Neuronal stem cell (in vitro differentiated cells): ENCODE measurements at places on chromosomes 6 and 20.

GRCh38 chr6:105274678-105275077 is 94.9 kb upstream of the POPDC3 start:
- no peak for DNase-seq

- DNase-seq = no peak
These were observed 38.6 kb upstream of the VGLL2 start for GRCh38 chr6:117226778-117227177.

DNA sequence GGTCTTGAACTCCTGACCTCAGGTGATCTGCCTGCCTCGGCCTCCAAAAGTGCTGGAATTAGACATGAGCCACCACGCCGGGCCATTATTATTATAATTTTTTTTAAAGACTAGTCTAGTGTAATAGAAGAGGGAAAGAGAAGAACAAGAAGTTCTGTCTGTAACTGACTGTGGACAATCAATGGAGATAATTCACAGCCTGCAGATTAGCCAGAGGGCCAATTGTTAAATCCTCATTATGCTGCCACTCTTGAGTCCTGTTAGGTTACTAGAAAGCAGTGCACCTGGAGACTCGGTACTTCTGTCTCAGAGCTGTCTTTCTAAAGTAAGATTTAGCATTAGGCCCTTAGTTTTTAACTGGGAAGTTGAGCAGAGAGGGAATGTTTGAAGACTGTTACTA is 37.5 kb downstream of the CARMIL1 start:
- DNase-seq = no peak

DNA sequence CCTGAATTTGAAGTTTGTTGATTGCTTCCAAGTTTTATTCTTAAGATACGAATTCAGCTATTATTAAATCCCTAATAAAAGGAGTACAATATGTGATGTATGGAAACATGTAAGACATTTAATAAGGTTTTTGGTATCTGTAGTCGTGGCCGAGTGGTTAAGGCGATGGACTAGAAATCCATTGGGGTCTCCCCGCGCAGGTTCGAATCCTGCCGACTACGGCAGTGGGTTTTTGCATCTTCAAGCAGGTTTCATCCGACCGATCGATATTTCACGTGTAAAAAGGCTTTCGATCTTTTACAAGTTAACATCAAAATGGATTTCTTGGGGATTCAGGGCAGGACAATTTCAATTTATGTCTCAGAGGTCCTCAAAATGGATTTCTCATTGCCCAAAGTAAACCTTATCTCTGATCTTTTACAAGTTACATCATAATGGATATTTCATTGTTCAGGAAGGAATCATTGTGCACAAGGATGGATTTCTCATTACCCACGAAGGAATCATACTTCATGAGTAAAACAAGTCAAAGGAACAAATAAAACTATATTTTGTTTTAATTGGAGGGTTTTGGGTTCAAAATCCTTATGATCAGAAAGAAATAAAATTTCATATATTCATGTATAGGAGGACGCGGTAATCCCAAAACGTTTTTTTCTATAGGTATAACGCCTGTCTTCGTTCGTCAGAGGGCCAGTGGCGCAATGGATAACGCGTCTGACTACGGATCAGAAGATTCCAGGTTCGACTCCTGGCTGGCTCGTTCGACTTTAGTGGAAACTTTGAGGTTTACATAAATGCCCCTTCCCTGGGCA is 37.3 kb upstream of the BTN3A2 start:
- no peak for DNase-seq

DNA sequence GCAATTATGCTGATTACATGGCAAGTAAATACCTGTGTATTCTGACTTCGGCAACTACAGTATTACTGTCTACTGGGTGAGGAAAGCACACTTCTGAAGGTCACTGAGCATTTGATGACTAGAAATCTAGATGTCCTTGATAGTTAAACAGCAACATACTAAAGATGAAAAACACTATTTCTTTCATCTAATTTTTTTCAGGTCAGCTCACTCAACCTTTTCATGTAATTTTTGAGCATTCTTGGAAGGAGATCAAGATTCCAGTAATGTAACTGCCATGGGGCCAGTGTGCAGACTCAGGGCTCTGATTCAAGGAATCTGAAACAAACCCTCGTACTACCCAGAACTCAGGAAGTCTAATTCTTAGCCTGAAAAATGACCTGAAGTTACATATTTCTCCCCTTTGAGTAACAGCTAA is 222.6 kb upstream of the TAB2 start:
- no peak for DNase-seq

- DNase-seq = no peak
These were observed 131.8 kb downstream of the CLVS2 start for GRCh38 chr6:123127807-123128206.

DNA sequence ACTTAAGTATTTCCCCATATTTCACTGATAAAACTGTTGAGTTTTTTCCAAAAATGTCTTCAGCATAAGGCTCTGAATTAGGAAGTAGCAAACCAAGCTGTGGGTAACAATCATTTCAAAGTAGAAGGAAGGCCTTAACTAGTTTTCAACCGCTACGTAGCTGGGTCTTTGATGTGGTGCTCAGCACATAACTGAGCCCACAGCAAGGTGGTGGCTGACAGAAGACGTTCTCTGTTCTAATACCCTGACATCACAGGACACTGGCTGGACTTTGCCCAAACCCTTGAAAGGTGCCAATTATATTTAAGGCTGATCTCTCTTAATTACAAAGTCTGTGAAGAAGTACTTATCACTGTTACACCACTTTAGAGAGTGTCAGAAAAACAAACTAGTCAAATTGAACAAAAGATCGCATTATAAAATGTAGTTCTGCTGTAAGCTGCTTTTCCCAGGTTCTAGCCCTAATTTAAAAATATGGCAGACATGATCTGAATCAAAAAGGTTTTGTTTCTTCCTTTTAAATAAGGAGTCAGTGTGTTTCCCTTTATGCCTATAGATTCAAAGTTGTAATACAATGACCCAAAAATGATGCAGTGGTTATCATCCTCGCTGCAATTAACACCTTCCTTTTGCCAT is 26.7 kb downstream of the MAN1A1 start:
- DNase-seq = no peak

DNA sequence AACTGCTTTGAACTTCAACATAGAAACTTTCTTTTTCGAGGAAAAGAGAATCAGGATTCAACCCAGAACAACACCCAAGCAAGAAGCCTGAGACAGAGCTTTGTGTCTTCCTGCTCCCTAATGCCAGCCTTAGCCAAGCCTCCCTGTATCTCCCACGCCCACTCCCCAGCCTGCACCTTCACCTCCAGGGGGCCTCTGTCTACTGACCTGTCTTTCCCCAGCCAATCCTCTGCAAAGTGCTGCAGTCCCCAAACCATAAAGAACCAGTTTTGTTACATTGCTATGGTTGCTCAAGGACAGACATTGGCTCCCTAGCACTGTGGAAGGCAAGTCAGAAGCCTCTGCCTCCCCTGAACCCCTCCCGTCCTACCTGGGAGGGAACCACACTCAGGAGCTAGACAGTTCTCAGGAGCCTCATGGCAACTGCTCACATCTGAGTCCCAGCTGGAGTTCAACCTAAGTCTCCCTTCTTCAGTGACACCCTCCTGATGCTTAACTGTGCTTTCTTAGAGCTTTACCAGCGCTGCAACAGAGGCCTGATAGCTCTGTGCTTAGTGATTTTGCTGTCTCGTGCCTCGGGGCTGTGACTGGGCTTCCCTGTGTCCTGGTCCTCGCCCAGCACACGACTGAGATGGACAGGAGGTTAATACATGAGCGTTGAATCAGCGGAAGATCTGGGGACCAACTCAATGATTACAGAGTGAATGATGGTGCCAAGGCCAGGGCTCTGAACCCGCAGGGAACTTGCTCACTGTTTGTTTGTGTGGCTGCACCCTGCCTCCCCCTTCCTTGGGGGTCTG is 101.5 kb upstream of the DUSP22 start:
- no peak for DNase-seq

DNA sequence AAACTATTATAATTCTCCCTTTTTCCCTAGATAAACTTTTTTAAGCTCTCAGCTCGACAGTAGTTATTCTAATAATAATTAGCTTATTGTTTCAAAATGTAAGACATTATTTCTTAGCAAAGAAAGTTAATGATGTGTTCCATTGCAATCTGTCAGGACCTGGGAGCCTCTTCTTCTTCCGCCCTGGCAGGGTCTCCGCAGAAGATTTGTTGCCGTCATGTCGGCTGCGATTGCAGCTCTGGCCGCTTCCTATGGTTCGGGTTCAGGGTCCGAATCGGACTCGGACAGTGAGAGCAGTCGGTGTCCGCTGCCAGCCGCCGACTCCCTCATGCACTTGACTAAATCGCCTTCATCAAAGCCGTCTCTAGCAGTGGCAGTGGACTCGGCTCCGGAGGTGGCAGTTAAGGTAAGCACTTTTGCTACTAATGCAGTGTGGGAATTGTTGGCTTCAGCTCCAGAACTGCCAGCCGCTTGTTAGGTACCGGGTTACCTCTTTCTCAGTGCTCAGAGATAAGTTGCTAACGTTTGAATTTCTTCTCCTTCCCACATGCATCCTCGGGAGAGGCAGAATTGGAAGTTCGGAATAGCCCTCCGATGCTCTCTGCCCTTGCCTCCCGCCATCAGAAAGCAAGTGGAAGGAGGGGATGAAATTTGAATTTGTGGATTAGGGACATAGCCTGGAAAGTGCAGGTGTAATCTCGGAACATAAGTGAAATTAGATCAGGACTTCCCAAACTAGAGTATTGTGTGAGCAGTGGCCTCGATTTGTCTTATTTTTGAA is at the start of gene CDC40:
TSS of gene CDC40 (plus strand) at position 200 of the 781 bp plus-strand sequence. CDS start at position 218, 18 bp downstream.
- DNase-seq = no peak
